Non-pigmented ciliary epithelial cell (primary cell): ENCODE measurements at places on chromosomes 7 and 10.

DNA sequence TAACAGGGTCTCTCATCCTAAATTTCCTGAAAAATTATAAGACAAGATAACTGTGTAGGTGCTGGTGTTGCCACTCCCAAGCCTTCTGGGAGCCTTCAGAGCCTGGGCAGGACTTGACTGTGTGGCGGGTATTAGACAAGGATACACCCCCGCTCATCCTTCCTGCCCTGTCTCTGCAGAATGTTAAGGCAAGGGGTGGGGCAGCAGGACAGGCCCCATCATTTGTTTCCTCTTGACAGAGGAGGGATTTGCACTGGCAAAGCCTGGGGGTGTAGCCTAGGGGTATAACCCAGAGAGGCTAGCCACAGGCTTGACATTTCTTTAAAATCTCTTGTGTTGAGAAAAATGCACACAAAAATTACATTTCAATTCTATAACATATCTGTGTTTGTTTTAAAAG is 63.5 kb downstream of the GOLGA7B start:
- DNase-seq: no peak

DNA sequence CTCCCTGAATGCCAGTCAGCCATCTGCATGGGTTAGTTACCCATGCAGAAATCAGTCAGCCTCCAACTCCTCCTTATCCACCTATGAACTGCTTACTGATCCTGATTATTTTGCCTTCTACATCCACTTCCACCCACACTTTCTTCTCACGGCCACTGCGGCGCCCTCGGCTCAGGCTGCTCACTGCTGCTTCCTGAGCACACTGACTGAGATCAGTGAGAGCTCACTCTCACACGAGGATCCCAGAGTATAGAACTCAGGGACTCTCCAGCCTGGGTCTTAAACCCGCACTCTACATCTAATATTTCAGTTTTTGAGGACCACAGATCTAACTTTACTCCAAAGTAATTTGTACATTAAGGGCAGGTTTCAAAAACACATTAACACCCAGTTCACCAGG is 64.4 kb downstream of the GRB10 start:
- DNase-seq: no peak

DNA sequence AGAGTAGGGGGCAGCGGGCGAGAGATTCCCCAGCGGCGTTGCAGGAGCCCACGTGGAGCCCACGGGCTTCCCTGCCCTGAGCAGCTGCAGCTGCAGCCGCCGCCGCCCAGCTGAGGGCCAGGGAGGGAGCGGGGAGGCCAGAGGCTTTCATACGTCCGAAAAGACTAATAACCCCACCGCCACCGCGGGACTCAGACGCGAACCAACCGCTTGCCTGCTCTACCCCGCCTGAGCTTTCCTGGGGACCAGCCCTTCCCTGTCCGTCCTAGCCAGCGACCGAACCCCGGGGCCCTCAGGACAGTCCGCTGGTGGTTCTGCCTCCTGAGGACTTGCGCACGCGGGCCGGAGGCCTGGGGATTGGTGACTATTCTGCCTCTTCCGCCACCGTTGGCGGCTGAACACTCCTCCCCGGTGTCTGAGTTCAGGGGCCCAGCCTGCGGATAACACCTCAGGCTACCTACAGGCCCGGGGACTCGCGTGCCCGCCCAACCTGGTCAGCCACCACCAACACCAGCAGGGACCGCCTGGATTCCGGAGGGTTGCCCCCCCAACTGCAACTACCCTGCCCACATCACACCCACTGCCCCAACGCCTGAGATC is 18.4 kb downstream of the IFT22 start:
- DNase-seq: no peak

DNA sequence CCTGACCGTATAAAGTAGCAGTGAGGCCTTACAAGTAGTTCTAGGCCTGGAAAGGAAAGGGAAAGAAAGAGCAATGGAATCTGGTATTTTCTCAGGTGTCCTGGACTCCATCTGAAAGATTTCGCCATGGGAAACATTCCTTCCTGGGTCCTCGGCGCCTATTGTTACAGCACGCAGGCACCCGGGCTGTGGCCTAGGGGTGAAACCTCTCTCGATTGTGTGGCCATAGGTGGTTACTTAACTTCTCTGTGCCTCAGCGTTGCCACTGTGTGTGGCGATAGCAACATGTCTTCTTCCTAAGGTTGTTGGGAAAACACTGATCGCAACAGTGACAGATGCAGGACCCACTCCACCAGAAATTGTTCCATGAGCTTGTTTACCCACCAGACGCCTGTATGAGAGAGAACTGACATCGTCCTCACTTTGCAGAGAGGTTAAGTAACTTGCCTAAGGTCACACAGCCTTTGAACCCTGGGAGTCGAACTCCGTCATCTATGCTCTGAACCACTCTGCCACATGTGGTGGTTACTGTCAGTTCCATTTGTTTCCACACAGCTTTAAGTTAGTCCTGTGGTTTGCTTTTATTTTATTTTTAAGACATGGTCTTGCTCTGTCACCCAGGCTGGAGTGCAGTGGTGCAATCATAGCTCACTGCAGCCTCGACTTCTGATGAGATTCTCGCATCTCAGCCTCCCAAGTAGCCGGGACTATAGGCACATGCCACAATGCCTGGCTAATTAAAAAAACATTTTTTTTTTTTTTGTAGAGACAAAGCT is 73.4 kb downstream of the LHPP start:
- DNase-seq: no peak

DNA sequence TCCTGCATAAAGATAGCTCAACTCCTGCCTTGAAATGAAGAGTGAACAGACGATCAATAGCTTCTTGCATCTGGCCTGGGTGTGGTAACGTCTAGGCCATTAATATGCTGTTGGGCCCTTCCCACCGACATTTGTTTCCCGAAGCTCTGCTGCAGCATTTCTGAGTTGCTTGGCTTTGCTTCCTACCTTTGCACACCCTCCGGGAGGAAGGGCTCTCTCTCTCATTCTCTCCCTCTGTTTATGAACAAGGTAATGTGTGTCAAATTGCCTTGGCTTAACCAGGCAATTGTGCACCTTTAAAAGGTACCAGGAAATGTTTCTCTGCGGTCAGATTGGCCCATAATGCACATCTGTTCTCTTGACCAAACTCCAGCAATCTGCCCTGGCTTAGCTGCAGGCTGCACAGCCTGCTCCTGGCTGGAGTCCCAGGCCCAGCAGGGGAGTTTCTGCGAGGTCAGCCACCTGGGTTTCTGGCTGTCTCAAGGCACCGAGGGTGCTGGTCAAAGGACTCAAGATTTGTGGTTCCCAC is 223.7 kb downstream of the SNX10 start:
- DNase-seq: no peak

DNA sequence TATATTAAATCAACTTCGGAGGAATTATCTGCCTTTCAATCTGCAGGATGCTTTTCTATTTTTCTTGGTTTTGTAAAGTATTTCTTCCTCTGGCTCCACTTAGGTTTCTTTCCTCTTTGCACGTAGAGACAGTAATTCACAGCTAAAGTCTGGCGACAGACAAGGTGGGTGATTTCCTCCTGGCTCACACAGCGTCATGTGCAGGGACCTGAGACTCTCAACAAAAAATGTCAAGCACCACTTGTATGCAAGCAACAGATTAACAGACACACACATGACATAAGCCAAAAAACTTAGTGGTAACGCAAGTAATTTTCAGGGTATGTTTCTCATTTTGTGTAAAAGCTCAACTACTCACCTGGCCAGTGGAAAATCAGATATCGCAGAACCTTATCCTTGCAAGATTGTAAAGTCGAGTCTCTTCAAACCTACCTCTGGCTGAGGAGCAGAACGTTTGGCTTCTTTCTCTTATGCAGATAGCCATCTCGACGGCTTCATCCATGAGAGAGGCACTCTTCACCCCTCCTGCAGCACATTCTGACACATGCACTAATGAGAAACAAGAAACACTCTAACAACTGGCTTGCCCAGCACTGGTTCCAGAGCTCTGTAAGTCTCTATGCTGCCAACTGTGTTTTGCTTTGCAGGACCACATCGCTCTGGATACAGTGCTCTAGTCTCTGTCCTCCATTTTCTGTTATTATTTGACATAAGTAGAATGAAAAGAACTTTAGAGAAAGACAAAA is 188.0 kb downstream of the CDCA7L start:
- no peak for DNase-seq

DNA sequence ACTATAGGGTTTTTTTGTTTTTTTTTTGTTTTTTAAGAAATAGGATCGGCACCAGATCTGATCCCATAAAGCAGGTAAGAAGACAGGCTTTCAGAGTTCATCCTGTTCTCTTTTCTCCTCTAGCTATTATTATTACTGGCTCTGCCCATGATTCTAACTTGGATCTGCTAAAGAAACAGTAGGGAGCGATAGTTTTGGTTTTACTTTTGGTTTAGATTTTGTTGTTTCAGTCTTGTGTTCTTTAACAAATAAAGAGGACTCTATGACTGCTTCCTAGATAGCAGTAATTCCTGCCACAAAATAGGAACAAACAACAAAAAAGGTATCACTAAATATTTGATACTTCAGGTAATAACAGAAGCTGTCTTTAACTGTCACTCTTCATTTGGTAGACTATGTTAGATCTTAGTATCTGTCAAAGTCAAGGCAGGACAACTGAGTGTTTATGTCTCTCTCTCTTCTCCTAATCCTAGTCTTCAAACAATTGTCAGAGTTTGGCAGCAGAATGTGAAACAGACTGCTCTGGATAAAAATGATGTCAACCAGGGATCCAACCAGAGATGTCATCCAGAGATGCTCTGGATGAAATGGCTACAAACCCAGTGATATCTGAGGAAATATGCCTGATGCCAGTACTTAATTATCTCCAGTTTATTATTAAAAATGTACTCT is 99.8 kb downstream of the KMT2C start:
- DNase-seq: no peak

DNA sequence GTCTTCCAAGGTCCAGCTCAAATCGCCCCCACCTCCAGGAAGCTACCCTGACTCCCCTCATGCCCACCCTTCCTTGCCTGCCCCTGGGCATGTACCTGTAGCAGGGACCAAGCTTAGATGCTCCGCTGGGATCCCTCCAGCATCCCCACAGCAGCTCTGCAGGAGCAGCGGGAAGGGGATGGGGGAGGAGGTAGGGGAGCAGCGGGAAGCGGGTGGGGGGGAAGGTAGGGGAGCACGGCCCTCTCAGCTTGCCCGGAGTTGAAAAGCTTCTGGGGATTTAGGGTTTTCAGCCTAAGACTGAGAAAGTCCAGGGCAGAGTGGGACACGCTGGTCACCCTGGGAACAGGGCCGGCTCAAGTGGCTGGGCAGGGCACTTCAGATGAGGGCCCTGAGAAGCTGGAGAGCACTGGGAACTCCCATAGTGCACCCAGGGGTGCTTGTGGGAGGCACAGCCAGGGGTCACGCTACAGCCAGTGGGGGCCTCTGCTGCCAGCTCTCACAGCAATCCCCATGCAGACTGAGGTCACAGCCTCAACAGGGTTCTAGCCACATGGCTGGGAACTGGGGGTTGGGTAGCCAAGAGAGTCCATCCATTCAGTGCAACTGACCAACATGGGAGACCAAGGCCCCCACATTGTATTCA is 13.4 kb downstream of the WDR86 start:
- DNase-seq: no peak

DNA sequence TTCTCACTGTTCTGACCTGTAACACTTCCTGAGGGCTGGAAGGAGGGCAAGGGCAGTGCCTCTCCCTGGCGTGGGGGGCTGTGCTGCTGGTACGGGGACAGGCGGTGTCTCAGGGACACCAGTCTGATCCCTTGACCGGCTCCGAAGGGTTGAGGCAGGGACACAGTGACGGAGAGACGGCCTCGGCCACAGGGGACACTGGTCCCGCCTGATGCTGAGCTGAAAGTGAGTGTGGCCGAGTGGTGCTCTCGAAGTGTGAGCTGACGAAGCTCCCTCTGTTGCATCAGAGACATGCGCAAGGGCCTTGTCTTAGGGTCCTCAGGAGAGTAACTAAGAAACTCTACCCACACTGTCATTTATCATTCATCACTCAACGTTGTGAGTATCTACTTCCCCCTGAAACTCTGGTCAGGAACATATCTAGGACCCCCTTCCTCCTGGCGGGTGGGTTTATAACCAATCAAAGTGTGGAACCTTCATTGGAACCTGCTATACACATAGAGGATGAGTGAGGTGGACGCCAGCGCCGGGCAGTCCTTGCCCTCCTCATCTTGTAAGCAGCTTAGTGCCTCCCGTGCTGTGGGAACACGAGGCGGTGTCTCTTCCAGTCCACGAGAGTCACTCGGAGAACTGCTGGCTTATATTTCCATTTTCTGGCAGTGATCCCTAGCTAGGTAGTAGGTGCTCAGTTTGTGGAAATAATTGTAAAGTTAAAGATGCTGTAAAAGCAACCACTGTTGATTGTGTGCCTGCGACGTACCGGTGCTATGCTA is 283.1 kb downstream of the DNAJB6 start:
- DNase-seq: no peak

GRCh38 chr10:97759158-97759887 is 12.5 kb downstream of the SFRP5 start:
- DNase-seq: peak; percentile 9

DNA sequence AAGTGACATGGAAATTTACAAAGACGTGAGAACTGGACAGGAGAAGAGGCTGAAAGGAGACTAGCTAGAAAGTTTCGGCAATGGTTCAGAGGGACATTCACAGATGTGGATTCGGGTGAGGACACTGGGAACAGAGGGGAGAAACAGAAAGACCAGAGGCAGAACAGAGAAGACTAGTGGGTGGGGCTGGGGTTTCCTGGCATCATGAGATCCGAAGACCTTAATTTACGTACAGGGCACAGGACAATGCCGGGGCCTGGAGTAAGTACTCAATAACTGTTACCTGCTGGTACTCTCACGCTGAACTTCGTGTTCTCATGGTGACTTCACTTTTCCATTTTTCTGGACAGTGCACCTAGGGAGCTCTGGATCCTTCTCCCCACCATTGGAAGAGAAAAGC is 53.5 kb downstream of the VOPP1 start:
- DNase-seq: no peak

DNA sequence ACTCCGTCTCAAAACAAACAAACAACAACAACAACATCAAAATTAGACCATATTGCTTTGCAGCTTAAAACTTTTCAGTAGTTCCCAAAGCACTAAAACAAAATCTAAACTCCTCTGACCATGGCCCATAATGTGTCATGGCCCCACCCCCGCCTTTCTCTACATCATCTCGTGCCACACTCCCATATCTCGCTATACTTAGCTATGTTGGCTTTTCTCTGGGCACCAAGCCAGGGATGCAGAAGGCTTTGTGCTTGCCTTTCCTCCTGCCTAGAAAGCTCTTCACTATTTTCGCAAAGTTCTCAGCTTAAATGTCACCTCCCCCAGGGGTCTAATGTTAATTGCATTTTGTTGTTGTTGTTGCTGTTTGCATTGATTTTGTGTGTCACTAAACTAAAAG is 15.1 kb upstream of the SLC16A12 start:
- DNase-seq: no peak

- DNase-seq: no peak
Measured at GRCh38 chr7:154304740-154305700, 252.8 kb downstream of the DPP6 start.
